Globus pallidus (tissue), 1 donor: ENCODE measurements at places on chromosomes 11 and 22.

DNA sequence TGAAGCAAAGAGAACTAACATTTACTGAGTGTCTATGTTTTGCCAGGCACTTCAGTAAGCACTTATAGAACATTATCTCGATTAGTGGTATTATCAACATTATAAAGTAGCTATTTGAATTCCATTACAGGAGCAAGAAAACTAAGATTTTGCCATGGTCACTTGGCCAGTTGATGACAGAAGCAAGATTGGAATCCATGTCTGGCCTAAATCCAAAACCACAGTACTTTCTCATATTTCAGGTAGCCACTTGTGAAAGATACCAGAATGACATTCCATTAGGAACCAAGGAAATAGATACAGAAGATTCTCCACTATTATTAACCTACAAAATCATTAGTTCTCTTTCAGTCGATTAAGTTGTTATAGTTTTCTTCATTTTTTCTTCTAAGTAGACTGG lies 691.0 kb upstream of the API5 start:
- no peak for DNase-seq

DNA sequence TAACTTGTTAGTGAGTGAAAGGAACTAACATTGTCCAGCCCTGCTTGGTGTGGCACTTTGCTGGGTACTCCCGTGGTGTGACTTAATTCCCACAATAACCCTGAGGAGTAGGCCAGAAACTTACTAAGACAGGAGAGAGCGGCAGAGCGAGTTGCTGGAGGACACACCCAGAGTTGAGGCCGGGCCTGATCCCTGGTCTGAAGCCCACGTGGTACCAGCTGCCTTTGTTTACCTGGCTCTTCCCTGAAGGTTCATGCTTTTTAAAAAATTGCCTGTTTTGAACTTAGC lies 594 bp downstream of the MPST start:
- peak; percentile 64 for DNase-seq

- no peak for DNase-seq
These were observed 40.8 kb upstream of the ST14 start for GRCh38 chr11:130118636-130119387.

- DNase-seq = no peak
These were observed 147.9 kb downstream of the FEZ1 start for GRCh38 chr11:125348141-125348651.

GRCh38 chr11:64285885-64286800 lies 495 bp downstream of the GPR137 start:
- DNase-seq = no peak

DNA sequence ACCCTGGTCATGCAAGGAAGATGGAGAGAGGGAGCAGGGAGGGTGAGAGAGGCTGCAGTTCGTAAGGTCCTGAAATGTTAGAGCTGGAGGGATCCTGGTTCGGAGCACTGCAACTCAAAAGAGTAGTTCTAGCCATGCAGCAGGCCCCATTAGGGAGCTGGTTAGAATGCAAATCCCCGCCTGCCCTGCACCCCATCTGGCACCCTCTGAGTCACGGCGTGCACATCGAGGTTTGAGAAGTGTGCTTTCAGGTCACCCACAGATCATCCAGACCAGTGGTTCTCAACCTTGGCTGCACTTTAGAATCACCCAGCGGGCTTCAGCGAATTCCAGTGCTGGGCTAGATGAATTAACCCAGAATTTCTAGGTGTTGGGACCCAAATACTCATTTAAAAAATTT lies 48.2 kb downstream of the ST3GAL4 start:
- DNase-seq = no peak

GRCh38 chr11:100629671-100630070 lies 57.4 kb upstream of the ARHGAP42 start:
- DNase-seq = peak; percentile 3

GRCh38 chr11:46315783-46316563 lies 31.3 kb upstream of the DGKZ start:
- no peak for DNase-seq

DNA sequence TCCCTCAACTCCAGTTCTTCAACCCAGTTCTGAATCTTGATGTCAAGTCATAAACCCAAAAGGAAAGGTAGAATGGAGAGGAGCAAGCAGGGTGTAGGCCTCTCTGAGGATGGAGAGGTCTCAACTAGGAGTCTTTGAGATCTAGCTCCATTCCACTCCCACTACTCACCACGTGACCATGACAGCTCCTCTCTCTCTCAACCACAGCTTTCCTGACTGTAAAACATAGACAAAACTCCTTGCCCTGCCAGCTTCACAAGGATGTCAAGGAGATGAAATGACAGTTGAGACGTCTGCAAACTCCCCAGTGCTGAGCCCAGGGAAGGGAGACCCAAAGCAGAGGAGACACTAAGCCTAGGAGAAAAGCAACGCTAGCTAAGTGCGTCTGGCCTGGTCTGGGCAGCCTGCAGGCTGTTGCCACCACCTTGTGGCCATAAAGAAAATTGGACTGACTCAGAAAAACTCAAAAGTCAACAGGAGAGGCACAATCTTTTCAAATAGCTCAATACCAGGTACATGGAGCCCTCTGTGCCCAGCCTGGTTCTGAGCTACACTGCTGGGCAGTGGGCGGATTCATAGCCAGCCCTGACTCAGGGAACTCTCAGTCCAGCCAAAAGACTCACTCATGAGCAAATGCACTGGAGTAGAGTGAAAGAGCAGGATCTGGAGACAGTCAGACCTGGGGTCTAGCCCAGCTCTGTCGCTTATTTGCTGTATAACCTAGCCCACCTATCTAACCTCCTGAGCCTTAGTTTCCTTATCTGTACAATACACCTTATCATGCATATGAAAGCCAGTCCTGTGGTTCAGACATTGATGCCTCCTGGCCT lies 3.4 kb downstream of the CLPB start:
- peak; percentile 63 for DNase-seq

- no peak for DNase-seq
These were observed 9.5 kb downstream of the CACNA1I start for GRCh38 chr22:39580006-39580441.

GRCh38 chr22:43991316-43992020 lies 32.6 kb upstream of the PARVB start:
- no peak for DNase-seq

- no peak for DNase-seq
These were observed 39.7 kb downstream of the FLI1 start for GRCh38 chr11:128733440-128734102.

- DNase-seq = no peak
These were observed 30.8 kb downstream of the EP300 start for GRCh38 chr22:41123151-41123550.

DNA sequence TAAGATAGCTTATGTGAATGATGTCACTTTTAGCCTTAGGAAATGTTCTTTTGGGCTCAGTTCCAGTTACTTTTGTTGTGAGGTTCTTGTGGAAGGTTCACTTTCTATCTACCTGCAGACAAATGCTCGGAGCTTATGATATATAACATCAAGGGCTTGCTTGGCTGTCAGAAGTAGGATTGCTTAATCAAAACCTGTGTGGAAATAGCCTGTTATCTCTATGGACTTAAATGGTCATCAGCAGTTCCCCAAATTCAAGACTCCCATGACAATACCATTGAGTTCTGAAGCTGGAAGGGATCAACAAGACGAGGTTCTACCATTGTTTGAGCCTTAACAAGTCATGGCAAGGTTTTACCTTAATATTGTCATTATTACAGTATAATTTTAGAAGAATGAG lies 43.8 kb downstream of the FLI1 start:
- no peak for DNase-seq

DNA sequence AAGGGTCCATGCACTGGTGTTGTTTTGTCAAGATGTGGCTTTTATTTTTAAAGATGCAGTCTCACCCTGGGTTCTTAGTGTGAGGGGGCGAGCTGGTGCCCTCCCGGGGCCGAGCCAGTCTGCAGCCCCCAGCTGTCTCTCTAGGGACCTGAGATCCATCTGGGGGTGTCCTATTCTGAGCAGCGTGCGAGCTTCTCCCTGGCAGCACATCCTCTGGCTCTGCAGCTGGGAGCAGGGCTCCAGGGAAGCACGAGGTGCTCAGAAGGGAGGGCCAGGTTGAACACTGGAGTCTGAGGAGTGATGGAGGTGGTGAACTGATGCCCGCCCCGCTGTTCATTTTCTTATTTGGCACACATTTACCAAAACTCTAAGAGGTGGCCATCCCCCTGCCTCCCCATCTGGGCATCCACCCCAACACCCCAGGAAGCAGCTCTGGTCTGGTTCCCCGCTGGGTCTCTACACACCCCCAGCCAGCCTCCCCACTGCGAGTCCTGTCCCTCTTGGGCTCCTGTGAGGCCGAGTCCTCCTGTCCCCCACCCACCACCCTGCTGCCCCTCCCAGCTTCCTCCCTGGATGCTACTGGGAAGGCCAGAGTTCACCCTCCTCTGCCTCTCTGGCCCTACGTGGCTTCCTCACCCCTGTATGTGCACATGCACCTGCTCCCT lies 956.4 kb downstream of the BRD1 start:
- no peak for DNase-seq

GRCh38 chr11:3156661-3157311 lies 8.3 kb downstream of the OSBPL5 start:
- DNase-seq = no peak

GRCh38 chr11:118200901-118201680 lies 23.7 kb downstream of the JAML start:
- no peak for DNase-seq

- no peak for DNase-seq
These were observed 203.4 kb downstream of the CADM1 start for GRCh38 chr11:115300660-115301428.

DNA sequence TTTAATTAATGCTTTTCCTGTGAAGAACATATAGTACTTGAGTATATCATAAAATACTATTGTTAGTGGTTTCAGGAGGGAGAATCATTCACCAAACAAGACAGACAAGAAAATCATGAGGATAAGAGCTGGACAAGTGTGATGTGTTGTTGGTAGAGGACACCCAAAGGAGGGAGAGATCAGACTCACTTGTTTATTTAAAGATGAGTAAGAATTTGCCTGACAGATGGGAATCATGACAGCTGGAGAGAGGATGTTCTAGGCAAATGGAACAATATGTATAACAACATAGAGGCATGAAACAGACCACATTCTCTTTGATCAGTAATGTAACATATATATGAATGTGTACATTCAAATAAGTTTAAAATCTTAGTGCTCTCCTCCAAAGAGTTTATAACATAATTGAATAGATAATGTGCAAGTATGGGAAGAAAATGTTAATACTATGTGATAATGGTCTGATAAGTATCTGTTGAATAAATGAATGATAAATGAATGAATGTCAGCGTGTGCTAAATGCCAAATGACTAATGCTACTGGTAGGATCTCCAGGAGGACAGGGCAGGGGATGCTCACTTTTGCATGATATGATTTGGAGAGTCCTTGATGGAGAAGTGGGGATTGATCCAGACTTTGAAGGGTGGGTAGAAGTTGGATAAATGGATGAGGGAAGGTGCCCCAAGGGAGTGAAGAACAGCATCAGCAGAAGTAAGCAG lies 228.9 kb upstream of the SORL1-AS1 start:
- no peak for DNase-seq

GRCh38 chr22:42194104-42194851 lies 63.7 kb upstream of the CYP2D6 start:
- DNase-seq = no peak

DNA sequence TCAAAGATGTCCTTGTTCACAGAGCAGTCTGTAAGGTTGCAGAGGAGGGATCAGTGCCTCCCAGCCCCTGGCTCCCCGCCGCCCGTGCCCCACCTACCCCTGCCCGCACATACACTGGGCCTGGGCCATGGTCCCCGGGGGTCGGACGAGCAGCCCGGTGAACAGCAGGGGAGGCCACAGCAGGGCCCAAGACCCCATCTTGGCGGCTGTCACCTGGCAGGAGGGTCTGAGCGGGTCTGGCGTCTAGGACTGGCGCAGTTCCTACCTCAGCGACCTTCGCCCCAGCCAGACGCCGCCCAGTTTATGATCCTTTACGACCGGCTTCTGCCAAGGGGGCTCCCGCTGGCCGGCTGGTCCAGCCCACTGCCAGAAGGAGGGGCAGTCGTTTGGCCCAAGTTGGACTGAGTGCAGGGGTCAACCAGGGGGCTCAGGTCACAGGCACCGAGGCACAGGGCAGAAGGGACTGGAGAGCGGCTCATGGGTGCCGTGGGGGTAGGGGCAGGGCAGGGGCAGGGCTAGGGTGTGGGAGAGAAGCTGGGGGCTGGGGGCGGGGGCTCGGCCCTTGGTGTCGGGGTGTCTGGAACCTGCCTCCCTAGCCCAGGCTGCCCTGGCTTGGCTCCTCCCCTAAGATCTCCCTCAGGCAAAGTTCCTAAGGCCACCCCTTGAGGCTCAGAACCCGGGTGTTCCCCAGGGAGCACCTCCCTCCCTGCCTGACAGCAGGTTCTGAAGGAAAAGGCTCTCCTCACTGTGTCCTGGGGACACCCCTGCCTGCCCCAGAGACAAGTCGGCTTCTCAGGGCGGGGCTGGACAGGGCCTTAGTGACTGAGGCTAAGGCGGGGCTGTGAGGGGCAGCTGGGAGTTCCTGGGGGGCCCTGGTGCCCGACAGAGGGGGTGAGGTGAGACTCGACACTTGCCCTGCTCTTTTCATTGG lies at the start of gene CDHR5:
Gene CDHR5 (minus strand): TSS at position 251 of the 931 bp plus-strand sequence. CDS start 53 bp downstream, at position 198.
- no peak for DNase-seq

DNA sequence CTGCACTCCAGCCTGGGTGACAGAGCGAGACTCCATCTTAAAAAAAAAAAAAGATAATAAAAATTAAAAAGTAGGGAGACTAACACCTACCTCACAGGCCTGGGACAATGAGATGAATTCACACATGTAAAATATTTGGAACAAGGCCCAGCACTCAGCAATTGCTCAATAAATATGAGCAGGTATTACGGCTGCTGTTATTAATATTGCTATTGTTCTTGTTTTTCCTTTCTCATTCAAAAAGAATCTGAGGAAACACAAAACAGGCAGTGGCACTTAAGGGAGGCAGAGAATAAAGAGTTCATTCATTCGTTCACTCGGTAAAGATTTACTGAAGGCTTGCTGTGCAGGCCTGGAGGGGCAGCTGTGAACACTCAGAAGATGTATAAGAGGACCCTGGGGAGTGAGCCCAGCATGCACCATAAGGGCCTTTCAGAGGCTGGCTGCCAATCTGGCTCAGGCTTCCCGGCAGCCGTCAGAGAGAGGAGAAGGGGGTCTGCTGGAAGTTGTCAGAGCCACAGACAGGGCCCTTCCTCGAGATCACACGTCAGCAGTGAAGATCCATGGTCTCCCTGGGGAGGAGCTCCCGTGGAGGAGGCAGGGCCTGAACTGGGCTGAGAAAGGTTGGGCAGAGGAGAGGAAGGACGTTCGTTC lies 51.6 kb upstream of the TCF20 start:
- DNase-seq = no peak

GRCh38 chr11:64428693-64429092 lies 69.7 kb downstream of the RPS6KA4 start:
- no peak for DNase-seq

DNA sequence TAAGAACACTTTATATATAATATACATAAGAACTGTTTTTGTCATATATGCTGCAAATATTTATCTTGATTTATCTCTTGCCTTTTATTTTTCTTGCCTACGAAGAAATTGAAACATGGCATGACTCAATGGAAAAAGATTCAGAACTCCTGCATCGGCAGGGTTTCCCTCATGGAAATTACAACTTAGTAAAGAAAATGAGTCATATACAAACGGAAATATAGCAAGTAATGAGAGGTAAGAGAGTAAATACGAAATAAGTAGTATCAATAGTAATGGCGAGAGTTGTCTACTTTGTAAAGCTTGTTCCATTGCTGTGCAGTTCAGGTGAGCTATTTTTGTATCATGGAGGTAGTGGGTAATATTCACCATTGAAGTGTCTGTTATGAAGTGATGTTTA lies 350.4 kb downstream of the DDX10 start:
- DNase-seq = no peak
